ENCODE measurements at places on chromosomes 7 and 10.

DNA sequence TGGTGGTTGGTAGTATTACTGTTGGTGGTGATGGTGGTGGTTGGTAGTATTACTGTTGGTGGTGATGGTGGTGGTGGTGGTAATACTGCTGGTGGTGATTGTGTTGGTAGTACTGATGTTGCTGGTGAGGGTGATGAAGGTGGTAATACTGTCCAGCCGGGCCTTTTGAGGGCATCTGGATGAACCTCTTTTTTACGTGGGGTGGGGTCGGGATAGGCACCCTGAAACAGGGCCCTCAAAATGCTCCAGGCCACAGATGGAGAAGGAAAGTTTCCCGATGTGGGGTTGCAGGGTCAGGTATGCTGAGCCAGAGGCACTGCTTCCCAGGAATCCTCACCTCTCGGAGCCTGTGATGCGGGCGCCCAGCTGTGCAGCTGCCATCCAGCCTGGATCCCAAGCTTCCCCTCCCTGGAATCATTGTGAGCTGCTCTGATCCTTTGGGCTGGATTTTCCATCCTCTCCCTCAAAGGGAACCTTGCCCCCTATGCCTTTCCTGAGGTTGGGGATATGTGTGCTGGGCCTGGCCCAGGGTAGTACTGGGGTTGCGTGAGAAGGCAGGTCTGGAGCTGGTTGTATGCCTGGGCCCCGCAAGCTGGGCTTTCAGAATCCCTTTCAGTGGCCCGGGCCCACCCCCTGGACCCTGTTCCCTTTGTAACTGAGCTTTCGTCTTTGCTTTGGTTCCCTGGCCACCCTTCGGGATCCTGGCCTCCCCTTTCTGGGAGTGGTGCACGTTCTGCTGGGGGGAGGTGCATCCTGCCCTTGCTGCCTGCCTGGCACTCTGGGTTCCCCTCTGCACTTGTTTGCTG is 43.3 kb downstream of the DOCK1 start:
- no peak for DNase-seq

GRCh38 chr10:33010132-33011037 is 52.4 kb upstream of the ITGB1 start:
- DNase-seq, result no peak

GRCh38 chr10:74955796-74956195 is 129.4 kb downstream of the KAT6B start:
- DNase-seq, result no peak

DNA sequence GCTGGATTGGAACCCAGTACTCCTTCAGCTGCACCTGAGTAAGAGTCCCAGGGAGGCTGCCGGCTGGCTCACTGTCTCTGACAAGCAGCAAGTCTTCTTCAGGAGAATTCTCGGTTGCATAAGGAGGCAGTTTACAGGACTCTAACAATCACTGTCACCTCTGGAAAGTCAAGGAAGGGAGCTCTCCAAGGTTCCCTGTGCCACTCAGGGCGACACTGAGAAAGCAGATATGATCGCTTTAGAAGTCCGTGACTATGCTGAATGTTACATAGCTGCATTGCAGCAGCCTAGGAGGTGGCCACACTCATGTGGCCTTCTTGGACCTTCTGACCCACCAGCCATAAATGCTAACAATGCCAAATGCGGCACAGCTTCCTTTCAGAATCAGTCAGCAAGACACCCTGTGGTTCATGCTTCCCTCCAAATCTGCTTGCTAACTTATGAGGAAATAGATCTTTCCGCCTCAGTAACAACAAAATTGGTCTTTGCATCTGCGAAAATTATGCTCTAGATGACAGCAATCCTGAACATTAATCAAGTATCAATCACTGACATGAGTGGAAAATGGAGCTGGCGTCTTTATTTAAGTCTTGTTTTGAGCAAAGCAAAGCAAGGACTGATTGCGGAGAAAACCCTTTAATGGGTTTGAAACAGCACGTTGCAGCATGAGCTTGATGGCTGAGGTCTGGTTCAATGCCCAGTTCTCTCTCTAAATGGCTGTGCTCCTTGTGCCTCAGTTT is 132.9 kb downstream of the ATXN7L1 start:
- no peak for DNase-seq

DNA sequence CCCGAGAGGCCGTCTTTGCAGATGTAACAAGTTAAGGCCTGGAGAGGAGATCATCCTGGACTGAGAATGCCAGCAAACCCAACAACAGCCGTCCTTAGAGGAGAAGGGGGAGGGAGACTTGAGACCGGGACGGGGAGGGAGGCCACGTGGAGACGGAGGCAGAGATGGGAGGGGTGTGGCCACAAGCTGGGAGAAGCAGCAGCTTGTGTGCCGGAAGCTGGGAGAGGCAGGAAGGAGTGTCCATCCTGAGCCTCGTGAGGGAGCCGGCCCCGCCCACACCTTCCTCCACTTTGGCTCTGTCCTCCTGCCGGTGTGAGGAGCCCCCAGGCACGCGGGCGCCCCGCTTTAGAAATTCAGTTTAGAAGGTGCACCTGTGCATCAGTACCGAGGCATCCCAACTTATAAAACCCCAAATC is 95.7 kb downstream of the DNAJB6 start:
- DNase-seq, result no peak

DNA sequence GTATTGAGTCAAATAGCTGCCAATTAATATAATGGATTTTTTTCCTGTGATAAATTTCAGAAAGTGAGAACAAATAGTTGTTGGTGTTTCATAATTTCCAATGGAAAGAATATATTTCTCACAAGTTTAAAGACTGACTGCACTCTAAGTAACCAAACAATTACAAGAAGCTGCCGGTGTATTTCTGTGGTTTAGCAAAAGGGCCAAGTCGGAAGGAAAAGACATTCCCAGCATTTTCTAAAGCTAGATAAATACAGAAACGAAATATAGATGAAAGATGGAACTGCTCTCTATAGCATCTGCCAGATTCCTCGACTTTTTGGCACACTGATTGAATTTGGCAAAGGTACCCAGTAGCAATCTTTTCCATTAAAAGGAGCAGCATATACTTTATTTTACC is 92.7 kb upstream of the MKX start:
- DNase-seq, result no peak

DNA sequence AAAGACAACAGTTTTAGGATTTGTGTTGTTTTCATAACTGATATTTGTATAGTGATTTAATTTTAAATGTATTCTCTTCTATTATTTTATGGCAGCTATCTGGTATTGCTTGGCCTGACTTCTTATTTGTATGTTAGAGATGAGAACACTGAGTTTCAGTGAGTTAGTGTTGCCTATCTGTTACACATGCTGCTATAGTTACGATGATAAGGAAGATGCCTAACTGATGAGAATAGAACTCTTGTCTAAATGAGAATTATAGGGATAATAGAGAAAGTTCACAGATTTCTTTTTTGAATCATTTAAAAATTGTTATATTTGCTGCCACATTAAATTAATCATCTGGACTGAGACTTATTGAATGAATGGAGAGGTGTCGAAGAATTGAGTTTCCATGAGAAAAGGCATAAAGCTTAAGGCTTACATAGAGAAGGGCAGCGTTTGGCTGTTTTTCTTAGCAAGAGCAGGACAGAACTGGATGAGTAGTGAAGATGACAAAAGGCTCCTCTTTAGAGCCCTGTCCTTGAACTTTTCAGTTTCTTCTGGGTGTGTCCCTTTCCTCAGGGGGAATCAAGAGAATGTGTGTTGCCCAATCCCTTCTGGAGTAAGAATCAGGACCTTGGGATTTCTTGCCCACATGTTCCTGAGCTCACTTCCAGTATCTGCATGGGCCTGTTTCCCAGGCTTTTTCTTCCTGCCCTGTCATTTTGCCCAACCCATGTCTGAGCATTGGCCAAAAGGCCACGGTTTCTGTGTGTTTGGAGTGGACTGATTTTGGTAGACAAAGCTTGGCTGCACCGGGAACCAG is 195.6 kb upstream of the CSTF2T start:
- DNase-seq, result no peak

GRCh38 chr7:55382251-55382650 is 17.1 kb downstream of the LANCL2 start:
- DNase-seq, result no peak

- DNase-seq, result no peak
These were observed 61.7 kb downstream of the SH2D4B start for GRCh38 chr10:80599424-80599847.

- DNase-seq, result no peak
These were observed 197.9 kb upstream of the KLF6 start for GRCh38 chr10:3982746-3983442.

DNA sequence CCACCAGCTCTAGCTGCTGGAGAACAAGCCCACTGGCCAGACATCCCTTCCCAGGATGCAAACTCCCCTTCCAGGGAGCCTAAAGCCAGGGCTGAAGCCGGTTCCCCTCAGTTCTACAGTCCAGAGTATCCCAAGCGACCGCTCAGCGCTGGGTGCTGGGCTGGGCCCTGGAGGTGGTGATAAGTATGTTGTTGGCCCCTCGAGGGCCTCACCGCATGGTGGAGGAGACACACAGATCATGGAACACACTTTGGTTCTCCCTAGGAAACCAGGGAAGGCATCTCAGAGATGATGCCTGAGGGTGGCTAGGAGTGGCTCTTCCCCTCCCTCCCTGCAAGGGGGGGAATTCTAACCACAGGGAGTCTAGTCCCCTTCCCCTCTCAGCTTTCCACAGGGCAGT is 4.4 kb downstream of the PODXL start:
- DNase-seq, result no peak

DNA sequence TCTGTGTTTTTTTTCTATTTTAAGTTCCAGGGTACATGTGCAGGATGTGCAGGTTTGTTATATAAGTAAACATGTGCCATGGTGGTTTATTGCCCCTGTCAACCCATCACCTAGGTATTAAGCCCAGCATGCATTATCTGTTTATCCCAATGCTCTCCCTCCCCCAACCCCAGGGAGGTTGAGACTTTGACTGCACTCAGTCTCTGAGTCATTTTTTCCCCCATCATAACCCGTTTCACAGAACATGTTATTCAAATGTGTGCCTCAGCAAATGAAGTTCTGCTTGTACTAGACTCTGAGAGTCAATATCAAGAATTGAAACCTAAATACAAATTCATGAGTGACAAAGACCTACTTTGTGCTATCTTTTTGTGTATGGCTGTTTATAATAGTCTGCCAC is 70.0 kb upstream of the CYP26C1 start:
- no peak for DNase-seq

- DNase-seq, result no peak
These were observed 94.3 kb downstream of the THSD7A start for GRCh38 chr7:11737723-11738122.

GRCh38 chr7:157987906-157988305 is 599.7 kb downstream of the PTPRN2 start:
- DNase-seq, result no peak

- no peak for DNase-seq
These were observed 528.9 kb upstream of the FZD8 start for GRCh38 chr10:36170943-36171501.

- no peak for DNase-seq
These were observed 5.1 kb downstream of the UNC5B start for GRCh38 chr10:71217266-71218045.

DNA sequence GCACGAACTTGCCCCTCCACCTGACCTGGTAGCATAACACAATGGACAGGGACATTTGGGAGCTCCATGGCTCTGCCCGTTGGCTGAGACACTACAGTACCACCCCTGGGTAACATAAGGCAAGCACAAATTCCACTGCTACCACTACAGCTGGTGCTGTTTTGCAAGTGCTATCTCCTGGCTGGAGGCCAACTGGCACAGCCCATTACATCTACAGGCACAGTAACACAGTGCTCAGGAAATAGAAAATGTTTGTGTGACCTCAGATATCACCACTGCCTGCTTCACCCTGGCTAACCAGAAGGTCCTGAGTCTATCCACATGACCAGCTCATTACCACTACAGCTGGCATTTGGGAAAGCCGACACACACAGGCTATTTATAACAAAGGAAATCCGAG is 631.1 kb upstream of the MBL2 start:
- no peak for DNase-seq

- DNase-seq, result no peak
These were observed 197.5 kb upstream of the KMT2E start for GRCh38 chr7:104816537-104816936.

GRCh38 chr10:132692311-132692710 is 93.6 kb downstream of the NKX6-2 start:
- DNase-seq, result no peak

DNA sequence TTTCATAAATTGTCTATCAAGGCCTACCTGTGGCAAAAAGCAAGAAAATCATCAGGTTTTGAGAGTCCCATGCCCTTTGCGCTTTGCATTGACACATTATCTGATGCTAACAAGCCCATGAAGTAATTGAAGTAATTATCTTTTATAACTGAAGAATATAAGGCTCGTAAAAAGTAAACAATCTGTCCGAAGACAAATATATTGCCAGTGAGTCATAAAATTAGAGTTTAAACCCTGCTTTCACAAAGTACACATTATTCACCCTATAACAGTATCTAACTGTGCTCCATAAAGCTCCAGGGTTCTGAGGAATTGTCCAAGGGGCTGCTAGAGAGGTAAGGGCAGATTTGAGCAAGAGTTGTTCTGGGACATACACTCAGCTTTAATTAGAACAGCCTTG is 102.3 kb upstream of the PPP1R3A start:
- DNase-seq, result no peak

DNA sequence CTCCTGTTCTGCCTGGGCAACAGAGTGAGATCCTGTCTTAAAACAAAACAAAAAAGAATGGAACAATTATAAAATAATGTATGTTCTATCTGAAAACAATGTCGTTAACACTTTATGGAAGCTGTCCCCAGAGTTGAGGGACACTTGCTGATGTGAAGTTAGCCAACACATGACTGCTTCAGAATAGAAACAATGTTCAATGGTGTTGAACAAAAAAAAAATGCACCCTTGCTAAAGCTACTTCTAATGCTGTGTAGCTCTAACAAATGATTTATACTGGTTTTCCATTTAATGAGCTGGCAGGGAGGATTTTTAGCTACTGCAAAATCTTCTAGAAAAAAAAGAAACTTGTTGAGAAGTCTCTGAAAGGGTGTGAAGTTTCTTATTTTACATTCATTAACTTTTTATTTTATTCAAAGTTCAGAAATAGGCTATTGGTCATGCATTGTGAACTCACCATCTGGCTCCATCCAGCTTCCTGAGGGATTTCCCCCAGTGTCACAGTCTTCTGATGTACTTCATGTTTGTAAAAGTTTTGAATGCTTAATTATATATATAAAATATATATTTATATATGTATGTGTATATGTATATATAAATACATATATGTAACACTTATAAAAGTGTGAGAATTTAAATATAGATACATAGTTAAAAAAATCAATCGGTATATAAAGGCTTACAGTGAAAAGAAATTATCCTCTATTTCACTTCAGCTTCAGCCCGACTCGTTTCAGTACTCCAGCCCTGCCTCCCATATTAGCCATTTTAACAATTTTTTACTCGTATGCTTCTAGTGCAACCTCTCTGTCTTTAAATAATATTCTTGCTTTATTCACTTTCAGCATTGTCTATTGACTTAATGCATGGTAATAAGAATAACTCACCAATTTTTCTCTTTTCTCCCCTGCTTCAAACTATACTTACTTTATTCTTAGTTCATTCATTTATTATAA is 35.0 kb downstream of the HDAC9 start:
- DNase-seq, result no peak

GRCh38 chr10:52900593-52900992 is 128.0 kb upstream of the MBL2 start:
- no peak for DNase-seq

GRCh38 chr10:122519144-122519543 is 41.4 kb upstream of the DMBT1 start:
- DNase-seq, result no peak

- DNase-seq, result no peak
These were observed 558.3 kb upstream of the FOXK1 start for GRCh38 chr7:4123823-4124222.

GRCh38 chr10:60029475-60029874 is 123.1 kb upstream of the CCDC6 start:
- no peak for DNase-seq

GRCh38 chr10:33963729-33964128 is 629.3 kb upstream of the NRP1 start:
- DNase-seq, result no peak

Data from activated CD8-positive, alpha-beta memory T cell treated with anti-CD3 and anti-CD28 coated beads for 1 hour (primary cell).